ENCODE measurements at places on chromosomes 1 and 21. TPM values are rescaled to one million over a fixed set of nuclear protein-coding genes. Genes with fewer than 3 reads are reported as not detected.

Gene EFCAB7
- 4.5 TPM for total RNA-seq

Gene ESPN
- total RNA-seq: under 0.01 TPM

Gene C1orf226
- total RNA-seq: 1.8 TPM

Gene TMEM82
- not detected for total RNA-seq

Gene SAMD13
- 1.2 TPM for total RNA-seq

All from pericardium fibroblast (primary cell).